T-cell (primary cell): ENCODE measurements at places on chromosomes 7 and 10.

DNA sequence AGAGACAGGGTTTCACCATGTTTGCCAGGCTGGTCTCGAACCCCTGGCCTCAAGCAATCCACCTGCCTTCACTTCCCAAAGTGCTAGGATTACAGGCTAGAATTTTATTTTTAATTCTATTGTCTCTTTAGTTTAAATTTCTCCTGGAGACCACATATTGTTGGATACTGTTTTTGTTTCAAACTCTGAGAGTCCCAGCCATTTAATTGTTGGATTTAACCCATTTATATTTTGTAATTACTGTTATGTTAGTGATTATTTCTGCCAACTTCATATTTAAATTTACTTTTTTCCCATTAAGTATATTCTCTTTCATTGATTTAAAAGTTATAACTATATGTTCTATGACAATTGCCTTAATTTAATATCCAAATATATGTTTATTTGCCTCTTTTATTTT lies 185.6 kb downstream of the ZNF248 start:
- DNase-seq = no peak

DNA sequence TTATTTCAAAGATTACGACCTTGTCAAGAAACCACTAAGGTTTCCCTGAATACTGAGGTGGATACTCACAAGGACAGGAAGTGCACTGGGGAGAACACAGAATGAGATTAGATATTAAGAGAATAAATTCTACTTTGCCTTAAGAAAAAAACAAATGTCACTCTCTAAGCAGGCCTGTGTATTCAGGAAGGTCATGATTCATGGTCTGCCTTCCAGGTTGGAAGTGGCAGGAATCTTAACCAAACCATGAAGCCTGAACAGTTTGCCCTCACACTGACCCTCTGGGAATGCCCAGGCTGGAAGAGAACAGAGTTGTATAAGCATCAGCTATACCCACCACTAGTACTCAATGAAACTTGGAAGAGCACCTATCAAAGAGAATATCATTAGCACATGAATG lies 227.6 kb downstream of the DGKI start:
- DNase-seq = no peak

DNA sequence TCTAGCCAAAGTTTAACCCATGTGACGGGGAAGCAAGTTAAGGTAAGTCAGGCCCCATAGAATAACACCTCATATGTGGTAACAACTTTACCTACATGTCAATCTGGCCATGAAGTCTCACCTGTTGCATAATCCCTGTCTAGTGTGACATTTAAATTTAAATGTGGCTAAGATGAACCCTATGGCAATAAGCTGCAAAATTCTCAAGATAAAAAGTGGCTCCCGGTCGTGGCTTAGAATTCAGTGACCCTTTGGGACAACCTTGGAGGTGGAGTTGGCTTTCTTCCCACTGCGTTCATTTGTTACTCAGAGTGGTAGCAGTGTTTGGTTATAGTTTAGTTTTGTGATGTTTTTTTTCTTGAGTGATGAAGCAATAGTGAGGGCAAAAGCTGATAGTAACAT lies 90.6 kb downstream of the ARID5B start:
- no peak for DNase-seq

DNA sequence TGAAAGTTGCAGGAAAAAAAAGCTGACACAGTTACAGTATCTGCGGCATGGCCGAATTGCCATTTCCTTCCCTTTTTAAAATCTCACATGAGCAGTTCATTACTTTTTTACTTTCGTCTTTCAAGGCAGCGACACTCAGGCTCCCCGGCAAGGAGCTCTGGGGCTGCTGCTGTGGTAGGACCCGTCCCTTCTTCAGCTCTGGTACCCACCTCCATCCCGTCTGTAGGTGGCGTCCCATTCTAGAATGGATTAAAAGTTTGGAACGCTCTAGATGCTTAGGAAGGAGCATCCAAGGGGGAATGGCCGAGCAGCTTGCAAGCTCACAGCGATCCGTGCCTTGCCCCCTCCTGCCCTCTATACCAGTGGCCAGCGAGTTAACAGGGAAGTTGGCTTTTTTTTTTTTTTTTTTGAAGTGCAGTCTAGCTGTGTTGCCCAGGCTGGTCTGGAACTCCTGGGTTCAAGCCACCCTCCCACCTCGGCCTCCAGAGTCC lies 22.8 kb upstream of the TTYH3 start:
- no peak for DNase-seq

DNA sequence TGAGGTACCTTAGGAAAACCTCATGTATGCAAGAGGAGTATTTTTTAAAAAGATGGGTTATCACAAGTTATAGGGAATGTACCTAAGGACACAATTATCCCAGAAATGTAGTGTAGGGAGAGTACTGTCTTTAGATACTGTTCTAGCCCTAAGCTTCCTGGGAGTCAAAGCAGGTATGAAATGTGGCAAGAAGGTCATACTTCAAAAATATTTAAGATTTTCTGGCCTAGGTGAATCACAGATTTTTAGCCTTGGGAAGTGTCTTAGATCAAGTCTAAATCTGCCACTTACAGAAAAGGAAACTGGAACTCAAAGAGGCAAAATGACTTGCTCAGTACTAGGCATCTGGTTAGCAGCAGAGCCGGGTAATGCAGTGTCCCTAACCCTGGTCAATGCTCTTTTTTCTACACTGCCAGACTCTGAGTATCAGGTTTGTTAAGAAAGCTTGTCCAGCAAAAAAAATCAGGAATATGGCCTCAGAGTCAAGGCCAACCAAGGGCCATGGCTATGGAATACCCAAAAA lies 13.9 kb downstream of the PIK3AP1 start:
- no peak for DNase-seq

DNA sequence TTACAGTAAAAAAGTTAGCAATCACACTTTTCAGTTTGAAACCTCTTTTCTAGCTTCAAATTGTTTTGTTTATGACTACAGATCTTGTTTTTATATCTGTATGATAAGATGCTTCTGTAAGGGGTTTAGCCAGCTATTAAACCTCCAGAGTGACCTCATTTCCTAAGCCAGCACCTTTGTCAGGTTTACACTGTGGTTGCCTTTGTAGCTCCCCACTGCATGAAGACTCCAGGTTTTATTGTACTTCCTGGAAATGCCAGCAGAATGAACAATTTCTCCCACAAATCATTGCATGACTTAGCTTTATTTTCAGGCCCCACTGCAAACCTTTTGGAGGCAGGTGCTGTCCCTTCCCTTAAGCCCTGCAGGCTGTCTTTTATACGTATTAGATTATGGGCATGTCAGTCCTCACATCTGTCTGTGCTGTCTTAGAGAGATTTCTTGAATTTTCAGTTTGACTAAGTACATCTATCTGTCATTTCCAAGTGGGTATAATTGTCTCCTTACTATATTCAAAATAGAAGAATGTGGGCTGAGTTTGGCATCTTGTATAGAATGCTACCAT lies 8.2 kb upstream of the AGR3 start:
- no peak for DNase-seq

DNA sequence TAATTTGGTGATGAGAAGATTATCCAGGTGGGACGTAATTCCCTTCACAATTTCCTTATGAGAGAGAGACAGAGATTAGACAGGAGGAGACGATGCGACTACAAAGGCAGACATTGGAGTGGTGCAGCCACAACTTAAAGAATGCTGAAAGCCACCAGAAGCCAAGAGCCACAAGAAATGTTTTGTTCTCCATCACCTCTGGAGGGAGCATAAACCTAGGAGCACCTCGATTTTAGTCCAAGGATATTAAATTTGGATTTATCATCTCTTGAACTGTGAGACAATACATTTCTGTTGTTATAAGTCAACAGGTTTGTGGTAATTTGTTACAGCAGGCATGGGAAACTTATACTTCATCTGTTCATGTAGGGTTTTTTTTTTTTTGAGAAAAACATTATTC lies 418.9 kb downstream of the DGKB start:
- DNase-seq = no peak

DNA sequence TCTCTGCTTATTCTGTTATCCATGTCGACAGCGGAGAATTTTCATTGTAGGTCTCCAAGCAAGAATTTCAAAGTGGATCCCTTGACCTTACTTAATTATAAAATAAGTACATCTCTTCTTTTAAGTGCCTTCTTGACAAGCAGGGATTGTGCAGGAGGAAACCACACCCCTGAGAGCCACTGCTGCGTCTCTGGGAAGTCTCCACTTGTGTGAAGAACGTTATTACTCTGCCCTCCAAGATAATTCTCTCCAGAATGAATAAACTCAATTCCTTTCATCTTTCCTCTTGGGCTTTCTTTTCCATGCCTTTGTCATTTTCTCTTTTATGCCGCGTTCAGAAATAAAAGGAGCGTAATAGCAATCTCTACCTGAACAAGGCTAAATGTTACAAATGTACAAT lies 1030.9 kb upstream of the LRRTM3 start:
- no peak for DNase-seq

DNA sequence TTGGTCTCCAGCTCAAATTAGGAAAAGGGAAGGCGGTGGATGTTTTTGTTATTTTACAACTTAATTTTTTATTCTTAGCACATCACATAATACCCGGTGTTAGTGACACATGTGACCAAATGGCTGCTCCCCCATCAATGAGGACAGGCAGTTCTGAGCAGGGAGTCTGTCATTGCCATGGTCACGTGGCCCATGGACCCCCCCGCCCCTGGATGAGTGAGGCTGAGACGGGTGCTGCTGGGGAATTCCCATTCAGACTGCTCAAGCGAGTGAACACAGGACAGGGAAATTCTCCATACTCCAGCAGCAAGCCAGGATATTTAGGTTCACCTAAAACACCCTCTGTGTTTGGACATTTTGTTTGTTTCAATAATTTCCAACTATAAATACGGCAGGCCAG lies 34.7 kb upstream of the SLC35B4 start:
- no peak for DNase-seq

DNA sequence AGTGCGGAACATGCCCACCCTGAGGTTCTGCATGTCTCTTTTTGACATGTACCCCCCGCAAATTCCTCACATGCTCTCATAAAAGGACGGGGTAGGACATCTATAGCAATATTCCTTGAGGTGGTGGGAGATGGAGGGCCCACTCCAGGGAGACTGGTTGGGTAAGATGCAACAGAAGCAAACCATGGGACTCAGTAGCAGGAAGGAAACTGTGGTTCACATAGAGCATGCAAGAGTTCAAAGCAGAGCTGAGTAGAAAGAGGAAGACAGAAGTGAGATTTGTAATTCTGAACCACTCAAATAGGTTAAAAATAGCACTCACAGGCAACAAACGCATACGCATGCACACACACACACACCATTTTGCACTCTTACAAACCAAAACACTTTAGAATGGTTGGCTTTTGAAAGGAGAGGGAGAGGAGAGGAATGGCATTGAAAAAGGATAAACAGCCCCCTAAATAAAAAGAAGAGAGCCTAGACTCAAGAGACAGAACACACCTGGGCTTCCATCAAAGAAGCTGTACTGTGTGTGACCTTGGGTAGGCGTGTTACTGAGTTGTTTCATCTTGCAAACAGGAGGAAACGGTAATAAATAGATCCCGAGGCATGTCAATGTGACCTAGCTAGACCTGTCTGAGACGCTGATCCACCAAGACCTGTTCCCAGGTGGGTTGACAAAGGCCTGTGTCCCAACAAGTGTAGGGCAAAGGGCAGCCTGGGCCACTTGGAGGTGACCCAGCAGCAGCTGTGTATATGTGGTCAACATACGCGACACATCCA lies 77.6 kb upstream of the LRRC4 start:
- DNase-seq = no peak

- no peak for DNase-seq
Observed at GRCh38 chr10:75319274-75319673, 82.3 kb downstream of the ZNF503 start.

- DNase-seq = no peak
Observed at GRCh38 chr7:12030116-12030515, 181.0 kb upstream of the TMEM106B start.

GRCh38 chr10:6062101-6062771 lies at the start of gene IL2RA:
TSS of gene IL2RA (minus strand) at chr10:6062367. CDS start at chr10:6062151, 216 bp downstream.
- peak; percentile 43 for DNase-seq

- DNase-seq = no peak
Observed at GRCh38 chr10:117562220-117562619, 19.7 kb downstream of the EMX2 start.

GRCh38 chr10:33302208-33302829 lies 32.1 kb downstream of the NRP1 start:
- no peak for DNase-seq

GRCh38 chr7:16061011-16061410 lies 360.3 kb downstream of the CRPPA start:
- DNase-seq = no peak

DNA sequence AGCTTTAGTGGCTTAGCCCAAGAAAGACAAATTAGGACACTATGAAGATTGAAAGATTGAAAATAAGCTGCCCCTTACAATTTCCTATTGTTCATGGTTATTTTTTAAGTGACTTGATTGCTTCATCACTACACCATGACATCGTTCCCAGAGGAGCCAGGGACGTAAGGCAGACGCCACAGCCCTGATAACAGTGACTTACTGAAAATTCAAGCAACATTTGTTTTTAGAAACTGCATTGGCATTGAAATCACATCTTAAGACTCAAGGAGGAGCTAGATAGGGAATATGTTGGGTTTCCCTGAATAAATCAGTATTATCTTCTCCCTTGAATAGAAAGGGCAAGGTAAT lies 38.7 kb upstream of the ANK3 start:
- DNase-seq = no peak

- no peak for DNase-seq
Observed at GRCh38 chr7:117217106-117218035, 105.5 kb downstream of the WNT2 start.

GRCh38 chr10:122997864-122998263 lies 10.7 kb downstream of the IKZF5 start:
- no peak for DNase-seq
